Stimulated activated CD8-positive, alpha-beta memory T cell treated with anti-CD3 and anti-CD28 coated beads, Interleukin-4, amount 100 ng/mL, for 48 hours (primary cell): ENCODE measurements at places on chromosomes 12 and 14.

GRCh38 chr12:51692016-51692415 lies 101.0 kb downstream of the SCN8A start:
- DNase-seq = no peak

GRCh38 chr14:68611599-68611998 lies 181.3 kb downstream of the ZFP36L1 start:
- DNase-seq = no peak

GRCh38 chr14:74712499-74713394 lies at the start of the genes AREL1 and FCF1:
Gene AREL1, minus strand, starts transcription at chr14:74713080. Its CDS starts 27,465 bp downstream, at chr14:74685615.
Gene FCF1, plus strand, starts transcription at chr14:74713144. Its CDS starts 54 bp downstream, at chr14:74713198.
- DNase-seq = peak; percentile 86

DNA sequence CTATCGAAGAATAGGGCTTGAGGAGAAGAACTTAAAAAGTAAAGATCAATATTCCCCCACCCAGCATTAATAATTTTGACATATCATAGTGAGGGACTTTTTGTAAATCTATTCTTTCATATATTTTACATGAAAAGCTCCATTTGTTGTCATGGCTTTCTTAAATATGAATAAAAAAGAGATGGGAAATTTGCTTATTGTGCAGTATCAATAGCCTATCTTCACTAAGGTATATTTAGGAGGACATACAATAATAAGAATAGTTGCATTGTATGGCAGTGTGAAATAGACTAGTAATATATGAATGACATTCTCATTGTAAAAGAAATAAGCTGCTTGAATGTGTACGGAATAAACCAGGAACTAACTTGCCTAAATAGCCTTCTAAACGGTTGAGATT lies 5.5 kb upstream of the TCP11L2 start:
- DNase-seq = no peak

DNA sequence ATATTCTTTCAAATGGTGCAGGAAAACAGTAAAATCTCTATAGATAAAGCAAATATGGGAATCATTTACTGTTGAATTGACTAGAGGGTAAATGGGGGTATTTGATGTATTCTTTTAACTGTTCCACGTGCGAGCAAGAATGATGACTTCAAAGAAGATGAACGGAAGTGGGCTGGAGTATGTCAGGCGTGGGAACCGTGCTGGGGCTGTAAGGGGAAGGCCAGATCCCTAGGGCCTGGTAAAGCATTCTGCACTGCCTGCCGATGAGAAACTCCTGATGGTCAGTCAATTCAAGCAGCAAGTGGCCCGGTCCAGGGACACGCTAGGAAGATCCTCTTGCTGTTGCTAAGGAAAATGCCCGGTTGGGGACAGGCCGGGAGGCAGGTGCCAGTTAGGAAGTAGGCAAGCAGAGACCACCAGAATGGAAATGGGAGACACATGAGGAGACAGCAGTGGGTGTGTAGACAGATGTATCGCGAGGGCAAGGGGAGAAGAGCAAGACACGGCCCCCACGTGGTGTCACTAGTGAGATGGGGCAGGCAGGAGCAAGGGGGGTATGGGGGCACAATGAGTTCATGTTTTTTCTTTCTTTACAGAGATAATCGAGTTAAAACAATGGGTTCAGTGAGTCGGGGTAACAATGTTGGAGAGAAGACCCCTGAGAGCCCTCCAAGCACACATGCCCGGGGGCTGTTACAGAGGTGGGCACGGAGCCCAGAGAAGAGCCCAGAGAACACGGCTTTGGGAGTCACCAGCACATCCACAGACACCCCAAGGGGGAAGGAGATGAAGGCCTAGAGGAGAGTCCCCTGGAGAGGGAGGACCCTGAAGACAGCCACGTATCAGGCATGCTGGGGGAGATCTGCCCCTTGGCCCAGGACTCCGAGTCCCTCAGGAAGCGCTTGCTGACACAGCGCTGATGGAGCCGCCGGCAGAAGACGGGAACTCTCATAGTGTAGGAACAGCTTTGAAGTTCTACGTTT lies 37.2 kb downstream of the FBXO21 start:
- peak; percentile 26 for DNase-seq

GRCh38 chr12:116404913-116405611 lies 127.6 kb upstream of the MED13L start:
- DNase-seq = no peak

- no peak for DNase-seq
These were observed 68.5 kb downstream of the LIN7A start for GRCh38 chr12:80869264-80869663.

- no peak for DNase-seq
These were observed 12.5 kb downstream of the P2RX7 start for GRCh38 chr12:121145221-121145620.

- DNase-seq = no peak
These were observed 361.2 kb downstream of the ATP23 start for GRCh38 chr12:58302487-58303011.

- no peak for DNase-seq
These were observed 19.4 kb downstream of the TCHP start for GRCh38 chr12:109919456-109919855.
